ENCODE measurements at places on chromosomes 1 and 21.

- no peak for DNase-seq
Observed at GRCh38 chr1:16151196-16151994, 4.5 kb downstream of the EPHA2 start.

DNA sequence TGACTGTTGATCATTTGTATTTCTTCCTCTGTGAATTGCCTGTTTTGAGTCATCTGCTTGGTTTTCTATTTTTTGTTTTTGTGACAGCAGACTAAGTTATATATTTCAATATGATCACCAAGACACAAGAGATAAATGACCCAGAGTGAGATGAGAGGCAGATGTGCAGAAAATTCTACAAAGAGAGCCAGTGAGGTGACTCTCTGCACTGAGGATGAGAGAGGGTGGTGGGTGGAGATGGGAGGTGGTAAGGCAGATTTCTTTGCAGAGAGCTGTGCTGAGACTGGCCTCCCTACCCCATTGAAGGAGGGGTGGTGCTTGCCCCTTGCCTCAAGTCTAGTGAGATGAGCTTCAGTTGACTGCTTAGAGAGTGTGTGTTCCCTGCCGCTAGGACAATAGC is 17.6 kb upstream of the FCAMR start:
- no peak for DNase-seq

- no peak for DNase-seq
Observed at GRCh38 chr1:27436204-27437159, 44.1 kb downstream of the GPR3 start.

DNA sequence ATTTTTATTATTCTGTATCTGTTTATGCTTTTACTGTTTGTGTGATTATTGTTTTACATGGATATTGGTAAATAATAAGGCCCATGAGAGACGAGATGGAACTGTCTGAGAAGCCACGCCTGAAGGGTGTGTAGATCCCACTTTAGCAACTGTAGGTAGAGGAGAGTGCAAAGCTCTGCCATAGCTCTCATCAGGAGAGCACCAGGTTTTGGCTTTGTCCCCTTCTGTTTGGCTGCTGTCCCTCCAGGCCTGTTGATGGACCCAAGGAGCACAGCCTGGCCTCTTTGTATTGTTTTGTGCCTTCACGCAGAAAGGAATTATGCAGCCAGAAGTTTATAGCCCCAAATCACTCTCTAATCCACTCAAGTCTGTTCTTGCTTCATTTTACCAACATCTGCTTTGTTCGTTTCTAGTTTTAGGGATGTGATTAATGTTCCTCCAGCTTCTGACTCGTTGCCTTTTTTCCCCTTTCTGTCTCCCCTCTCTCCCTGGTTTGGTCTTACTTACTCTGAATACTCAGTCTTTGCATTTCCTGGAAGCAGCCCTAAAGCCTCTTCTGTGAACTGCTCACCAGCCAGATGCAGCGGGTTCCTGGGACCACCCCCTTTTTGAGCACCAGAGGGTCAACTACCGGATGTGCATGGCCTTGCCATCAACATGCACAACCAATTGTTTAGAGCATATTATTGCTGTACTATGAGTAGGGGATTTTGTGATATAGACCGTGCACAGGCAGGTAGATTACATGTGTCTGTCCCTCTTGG is 127.3 kb downstream of the HHAT start:
- DNase-seq, result no peak

- no peak for DNase-seq
Observed at GRCh38 chr1:156001021-156001661, 19.6 kb downstream of the SSR2 start.

- DNase-seq, result no peak
Observed at GRCh38 chr1:98333936-98334335, 327.6 kb upstream of the SNX7 start.

- DNase-seq, result no peak
Observed at GRCh38 chr1:2492091-2492490, 16.0 kb downstream of the PLCH2 start.

DNA sequence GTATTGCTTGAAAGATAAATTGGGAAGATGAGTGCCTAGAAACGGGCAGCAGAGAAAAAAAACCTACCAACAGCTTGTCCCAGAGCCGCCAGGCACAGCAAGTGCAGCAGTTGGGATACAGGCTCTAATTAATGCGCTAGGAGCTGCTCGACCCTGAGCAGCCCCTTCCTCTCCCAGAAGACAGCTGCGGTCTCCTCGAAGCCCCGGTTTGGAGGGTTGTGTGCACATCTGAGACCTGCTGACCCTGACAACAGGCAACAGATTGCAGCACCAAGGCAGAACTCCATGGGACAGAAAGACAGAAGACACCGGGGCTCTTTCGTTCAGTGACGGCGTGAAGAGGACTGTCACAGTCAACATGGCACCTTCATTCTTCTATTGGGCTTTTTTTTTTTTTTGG is 101.4 kb downstream of the TSEN15 start:
- DNase-seq, result no peak

DNA sequence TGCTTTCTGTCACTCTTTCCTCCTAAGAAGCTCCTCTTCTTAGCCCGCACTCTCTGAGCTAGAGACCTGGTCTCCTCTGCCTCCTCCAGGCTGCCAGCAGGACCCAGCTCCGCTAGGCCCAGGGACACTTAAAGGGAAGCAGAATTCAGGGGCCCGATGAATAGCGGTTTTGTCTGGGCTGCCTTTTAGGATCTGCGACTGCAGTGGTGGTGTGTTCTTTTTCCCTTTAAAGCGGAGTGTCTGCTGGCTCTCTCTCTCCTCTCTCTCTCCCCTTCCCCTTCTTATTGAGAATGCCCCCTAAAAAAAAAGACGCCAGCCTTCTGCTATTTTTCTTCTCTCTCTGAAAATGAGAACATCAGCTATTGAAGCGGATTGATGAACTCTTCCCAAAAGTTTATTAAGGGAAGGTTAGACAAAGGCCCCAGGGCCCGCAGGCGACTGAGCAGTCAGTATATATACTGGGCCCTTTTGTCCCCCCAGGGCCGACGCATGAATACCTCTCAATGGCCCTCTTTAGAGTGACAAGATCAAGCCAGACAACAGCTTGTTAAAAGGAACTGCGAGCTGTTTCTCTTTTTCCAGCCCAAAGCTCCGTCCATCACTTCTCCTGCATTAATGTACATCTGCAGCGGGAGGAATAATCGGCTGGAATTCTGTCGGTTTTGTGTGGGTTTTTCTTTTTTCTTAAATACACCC is 27.0 kb downstream of the PAX7 start:
- no peak for DNase-seq

DNA sequence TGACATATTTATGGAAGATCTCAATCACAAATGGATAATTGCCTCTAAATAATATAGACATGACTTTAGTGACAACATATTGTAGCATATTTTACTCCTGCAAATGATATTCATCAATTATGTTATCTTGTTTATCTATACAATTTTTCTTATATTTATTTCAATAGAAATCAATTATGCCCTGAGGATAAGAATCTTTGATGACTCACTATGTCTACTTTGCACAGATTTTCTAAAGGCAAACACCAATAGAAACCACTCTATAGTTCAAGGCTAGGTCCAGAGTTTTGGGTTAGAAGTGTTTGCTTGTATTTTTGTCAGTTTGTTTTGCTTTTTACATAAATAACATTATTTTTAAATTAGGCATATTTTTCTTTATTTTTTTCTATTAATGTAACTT is 879.0 kb downstream of the LTN1 start:
- no peak for DNase-seq

DNA sequence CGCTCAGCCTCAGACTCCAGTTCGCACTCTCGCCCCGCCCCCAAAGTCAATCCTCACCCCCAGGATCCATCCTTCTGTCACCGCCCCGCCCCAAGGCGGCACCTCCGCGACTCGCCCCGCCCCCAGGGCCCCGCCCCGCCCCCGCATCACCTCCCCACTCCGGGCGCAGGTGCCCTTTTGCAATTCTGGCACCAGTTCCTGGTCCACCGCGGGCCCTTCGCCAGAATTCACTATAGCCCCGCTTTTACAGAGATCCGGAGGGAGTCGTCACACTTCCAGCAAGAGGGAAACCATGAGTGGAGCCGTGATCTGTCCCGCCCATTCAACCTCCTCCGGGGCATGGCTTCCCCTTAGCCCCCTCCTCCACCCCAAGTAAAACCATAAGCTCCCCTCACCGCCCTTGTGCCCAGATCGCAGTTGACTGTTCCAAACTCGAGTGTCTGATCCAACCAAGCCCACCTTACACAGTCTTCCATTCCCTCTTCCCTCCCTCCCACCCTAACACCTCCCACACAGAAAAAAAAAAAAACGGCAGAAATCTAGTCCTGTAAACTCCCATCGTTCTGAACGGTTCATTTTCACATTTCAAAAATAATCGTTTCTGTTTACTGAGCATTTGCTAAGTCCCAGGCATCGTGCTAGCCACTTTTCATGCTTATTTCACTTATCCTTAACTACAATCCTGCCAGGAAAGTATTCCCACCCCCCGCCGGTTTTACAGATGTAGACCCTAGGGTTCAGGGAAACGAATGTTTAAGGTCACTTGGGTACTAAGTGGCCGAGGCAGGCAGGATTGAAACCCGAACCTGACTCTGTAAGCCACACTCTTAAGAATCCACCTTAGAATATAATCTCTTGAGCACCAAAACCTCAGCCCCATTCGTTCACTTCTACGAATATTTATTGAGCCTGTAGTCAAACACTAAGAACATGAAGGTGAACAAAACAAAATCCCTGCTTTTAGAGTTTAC is 1.3 kb upstream of the DNAJC16 start:
- DNase-seq, result peak; percentile 99

- no peak for DNase-seq
Observed at GRCh38 chr1:78141531-78142231, 95.9 kb downstream of the GIPC2 start.

DNA sequence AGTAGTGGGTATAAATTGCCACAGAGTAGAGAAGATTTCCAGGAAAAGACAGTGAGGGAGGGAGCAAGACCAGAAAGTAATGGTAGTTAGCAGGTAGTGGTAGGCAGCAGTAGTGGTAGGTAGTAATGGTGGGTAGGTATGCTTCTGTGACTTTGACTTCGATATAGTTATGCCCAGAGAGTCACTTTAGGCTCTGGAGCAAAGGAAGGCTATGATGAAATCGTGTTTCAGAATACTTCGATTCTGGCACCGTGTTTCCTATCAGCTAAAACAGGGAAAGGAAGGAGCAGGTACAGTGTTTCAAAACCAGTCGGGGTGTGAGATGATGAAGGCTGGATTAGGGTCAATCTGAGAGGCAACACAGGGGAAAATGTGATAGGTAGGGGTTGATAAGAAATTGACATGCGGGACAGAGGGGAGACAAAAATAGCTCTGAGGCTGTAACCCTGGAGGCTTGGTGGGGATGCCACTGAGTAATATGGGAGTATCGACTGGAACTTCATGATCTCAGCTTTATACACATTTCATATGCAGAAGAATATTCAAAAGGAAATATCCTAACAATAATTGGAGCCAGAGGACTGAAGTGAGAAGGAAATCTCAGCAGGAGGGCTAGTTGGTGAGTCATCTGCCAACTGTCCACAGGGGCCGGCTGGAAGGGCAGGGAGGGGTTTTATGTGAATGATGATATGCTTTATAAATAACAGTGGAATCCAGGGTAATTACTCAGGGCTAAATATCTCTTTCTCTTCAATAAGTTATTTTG is 25.2 kb upstream of the TRIM45 start:
- no peak for DNase-seq

GRCh38 chr1:46461017-46461808 is 28.4 kb upstream of the DMBX1 start:
- DNase-seq, result no peak

GRCh38 chr1:54695764-54696163 is 19.9 kb upstream of the TTC4 start:
- no peak for DNase-seq

DNA sequence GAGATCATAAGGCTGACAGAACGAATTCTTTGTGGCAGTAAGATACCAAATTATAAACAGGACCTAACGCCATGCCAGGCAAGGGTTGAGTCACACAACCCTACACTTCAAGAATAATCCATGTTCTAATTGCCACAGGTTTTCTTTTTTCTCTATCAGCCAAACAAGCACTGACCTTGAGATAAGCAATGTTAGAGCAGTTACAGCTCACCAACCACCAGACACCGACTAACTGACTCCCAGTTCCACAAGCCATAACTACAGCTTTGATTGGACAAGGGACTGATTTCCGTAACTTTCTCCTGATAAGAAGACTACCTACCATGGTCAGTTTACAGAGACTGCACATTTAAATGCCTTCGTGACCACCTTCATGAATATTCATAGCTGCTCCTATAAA is 149.6 kb downstream of the PTPRU start:
- no peak for DNase-seq

DNA sequence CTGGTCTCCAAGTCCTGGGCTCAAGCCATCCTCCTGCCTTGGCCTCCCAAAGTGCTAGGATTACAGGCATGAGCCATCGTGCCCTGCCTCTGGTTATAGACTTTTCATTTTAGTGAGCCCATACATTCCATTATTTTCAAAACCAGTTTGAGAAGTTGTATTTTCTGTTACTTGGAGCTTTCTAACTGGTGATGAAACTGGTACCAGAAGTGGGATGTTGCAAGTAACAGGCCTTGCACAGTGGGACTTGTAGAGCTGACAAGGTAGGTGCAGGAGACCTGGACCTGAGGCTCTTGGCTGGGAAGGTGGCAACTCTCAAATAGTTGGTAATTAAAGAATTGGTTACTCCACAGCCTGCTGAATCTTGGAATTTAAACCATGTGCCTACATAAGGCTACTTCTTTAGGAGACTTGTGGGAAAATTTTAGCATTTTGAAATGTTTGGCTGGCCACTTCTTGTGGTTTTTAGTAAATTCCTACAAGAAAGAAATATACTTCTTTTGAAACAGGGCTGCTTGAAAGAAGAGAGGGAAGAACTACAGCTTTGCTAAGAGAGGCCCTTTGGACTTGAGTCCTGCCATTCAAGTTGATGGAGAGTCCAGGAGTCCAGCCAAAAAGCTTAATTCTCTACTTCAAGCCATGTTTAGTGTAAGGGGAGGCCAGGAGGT is 9.8 kb upstream of the ALPL start:
- no peak for DNase-seq

- no peak for DNase-seq
Observed at GRCh38 chr1:82110366-82111254, 309.9 kb downstream of the ADGRL2 start.

GRCh38 chr1:200411406-200412257 is 1.8 kb upstream of the ZNF281 start:
- DNase-seq, result no peak

GRCh38 chr1:15680131-15680530 is 4.0 kb upstream of the PLEKHM2 start:
- DNase-seq, result no peak

DNA sequence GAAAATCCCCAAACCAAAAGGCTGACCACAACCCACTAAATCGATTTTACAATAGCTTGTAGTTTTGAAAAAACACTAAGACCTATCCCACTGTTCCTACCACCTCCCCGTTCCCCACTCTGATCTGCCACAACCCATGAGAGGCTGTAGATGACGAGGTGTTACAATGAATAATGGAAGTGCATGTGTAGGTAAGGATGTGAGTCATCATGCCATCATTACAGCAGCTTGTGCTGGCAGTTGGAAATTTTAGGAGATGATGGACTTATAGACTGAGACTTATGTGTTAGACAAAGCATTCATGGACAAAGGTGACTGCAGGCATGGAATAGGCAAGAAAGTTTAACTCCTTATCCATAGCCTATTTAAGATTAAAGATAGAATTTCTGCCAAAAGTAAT is 184.7 kb upstream of the CACYBP start:
- DNase-seq, result no peak
